ENCODE measurements at places on chromosomes 12 and 14.

GRCh38 chr12:129564768-129565167, 339.1 kb downstream of the TMEM132D start:
- DNase-seq, result no peak

DNA sequence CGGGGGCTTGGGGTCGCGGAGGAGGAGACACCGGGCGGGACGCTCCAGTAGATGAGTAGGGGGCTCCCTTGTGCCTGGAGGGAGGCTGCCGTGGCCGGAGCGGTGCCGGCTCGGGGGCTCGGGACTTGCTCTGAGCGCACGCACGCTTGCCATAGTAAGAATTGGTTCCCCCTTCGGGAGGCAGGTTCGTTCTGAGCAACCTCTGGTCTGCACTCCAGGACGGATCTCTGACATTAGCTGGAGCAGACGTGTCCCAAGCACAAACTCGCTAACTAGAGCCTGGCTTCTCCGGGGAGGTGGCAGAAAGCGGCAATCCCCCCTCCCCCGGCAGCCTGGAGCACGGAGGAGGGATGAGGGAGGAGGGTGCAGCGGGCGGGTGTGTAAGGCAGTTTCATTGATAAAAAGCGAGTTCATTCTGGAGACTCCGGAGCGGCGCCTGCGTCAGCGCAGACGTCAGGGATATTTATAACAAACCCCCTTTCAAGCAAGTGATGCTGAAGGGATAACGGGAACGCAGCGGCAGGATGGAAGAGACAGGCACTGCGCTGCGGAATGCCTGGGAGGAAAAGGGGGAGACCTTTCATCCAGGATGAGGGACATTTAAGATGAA, 630 bp downstream of the FOS start:
- DNase-seq, result peak; percentile 84

DNA sequence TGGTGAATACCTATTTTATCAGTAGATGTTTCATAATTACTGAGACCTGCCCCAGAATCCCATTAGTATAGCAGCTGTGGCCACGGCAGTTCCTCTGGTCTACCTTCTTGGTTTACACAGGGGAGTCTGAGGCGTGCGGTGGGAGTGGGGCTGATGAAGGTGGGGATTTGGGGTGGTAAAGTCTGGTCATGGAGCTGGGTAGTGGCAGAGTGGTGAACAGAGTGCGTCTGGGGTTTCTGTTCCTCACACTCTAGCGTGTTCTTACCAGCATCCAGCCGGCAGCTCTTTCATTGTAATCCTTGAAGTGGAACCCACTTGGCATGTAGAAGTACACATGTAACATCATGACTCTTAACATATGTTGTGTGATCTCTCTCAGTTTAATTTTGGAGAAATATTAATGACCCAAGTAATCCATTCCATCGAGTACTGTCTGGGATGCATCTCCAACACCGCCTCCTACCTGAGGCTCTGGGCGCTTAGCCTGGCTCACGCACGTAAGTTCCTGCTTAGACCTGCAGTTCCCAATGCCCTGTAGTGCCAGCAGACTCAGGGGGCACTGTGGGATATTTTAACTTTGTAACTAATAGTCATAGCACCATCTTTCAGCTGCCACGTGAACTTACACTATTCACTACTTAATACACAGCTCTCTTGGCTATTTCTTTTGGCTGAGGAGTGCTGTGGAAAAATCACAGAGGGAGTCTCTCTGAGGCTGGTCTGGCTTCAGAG, 7.9 kb upstream of the DNAH10 start:
- DNase-seq, result no peak

- no peak for DNase-seq
These were observed 29.2 kb downstream of the HIGD1C start for GRCh38 chr12:50981319-50982239.

Data from head of caudate nucleus (tissue), 42 donors.